GM04503 (cell line): ENCODE measurements at places on chromosomes 3 and 15.

DNA sequence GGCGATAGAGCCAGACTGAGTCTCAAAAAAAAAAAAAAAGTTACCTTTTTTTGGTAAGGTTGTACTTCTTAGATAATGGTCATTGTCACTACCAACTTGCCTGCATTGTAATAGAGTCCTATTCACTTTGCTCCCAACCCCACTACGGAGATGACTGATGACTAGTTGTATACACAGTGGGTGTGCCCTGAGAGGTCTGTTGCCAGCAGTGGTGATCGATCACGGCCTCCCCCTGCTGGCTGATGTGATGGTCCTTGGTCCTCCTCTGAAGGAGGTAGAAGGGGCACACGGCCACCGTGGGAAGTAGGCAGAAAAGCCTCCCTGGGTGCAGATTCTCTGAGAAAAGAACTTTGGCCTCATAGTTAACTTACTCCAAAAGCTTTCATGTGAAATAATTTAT, 10.7 kb downstream of the GCNT3 start:
- DNase-seq: no peak

DNA sequence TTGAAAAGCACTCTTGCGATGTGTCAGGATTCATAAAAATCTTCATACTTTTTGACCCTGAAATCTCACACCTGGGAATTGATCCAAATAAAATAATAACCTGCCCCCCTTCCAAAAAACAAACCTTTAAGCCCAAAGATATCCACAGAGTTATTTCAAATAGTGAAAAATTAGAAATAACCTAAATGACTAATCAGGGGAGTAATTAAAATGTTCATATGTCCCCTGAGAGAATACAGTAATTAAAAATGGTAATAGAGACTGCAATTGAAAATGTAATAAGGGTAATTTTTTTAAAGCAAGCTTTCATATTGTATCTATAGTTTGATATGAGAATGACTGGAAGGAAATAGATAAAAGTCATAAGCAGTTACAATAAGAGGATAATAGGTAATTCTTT, 68.0 kb downstream of the CALML4 start:
- DNase-seq: no peak

- no peak for DNase-seq
These were observed 245.2 kb upstream of the ARPP21 start for GRCh38 chr3:35393901-35394799.

- DNase-seq: no peak
These were observed 143.5 kb upstream of the TPM1 start for GRCh38 chr15:62899090-62899493.

GRCh38 chr3:64943866-64944265, 256.1 kb upstream of the ADAMTS9 start:
- no peak for DNase-seq

DNA sequence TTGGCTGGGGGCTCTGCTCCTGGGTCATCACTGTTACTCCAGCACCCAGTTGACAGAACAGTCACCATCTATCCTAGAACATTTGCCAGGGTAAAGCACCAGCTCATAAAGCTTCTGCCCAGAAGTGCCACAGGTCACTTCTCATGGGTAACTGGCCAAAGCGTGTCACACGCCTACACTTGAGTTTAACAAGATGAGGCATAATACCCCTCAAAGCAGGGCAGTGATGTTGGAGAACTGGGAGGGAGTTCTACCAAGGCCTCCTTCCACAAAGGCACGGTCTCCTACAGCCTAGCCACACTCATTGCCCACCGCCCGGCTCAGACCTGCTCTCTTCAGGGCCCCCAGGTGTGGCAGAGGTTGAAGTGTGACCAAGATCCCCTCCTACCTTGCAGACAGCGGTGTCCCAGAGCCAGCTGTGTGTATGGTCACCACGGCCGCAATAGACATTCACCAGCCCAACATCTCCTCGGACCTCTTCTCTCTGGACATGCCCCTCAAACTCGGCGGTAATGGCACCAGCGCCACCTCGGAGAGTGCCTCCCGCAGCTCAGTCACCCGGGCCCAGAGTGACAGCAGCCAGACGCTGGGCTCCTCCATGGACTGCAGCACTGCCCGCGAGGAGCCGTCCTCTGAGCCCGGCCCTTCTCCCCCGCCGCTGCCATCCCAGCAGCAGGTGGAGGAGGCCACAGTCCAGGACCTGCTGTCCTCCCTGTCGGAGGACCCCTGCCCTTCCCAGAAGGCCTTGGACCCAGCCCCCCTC, 107.7 kb downstream of the ETFA start:
- no peak for DNase-seq

DNA sequence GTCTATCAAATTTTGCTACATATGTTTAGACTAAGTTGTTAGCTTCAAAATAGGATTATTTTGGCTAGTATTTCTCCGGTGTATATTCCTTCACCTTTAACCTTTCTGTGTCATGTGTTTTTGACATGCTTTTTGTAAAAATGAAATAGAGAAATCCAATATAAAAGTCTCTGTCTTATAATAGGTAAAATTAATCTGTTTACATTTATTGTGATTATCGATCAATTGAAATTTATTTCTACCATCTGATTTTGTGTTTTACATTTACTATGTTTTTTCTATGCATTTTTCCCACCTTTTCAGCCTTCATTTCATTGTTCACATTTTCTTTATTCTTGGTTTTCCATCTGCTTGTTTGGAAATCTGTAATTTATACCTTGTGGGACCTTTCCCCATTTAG, 11.7 kb upstream of the LHFPL4 start:
- no peak for DNase-seq

DNA sequence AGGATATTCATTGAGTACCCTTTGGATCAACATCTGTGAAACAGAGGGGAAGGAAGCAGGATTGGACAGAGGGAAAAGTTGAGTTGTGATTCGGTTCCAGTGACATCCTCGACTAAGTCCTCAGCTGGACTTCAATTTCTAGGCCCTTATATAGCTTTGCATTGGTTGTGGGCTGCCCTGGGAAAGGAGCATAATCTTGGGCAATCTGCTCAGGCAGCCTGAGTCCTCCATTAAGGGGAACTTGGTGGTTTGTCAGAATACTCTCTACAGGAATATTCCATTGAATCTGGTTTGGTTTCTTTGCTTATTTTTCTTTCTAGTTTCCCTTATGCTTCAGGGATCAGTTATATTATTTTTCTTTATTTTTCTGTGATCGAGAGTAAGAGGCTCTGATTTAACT, 94.1 kb downstream of the TCF12 start:
- DNase-seq: no peak

GRCh38 chr15:100438570-100438969, 90.2 kb downstream of the CERS3 start:
- no peak for DNase-seq

- no peak for DNase-seq
These were observed 13.2 kb downstream of the XXYLT1 start for GRCh38 chr3:195257454-195258448.

- no peak for DNase-seq
These were observed 103.8 kb downstream of the WDR76 start for GRCh38 chr15:43930556-43930955.

DNA sequence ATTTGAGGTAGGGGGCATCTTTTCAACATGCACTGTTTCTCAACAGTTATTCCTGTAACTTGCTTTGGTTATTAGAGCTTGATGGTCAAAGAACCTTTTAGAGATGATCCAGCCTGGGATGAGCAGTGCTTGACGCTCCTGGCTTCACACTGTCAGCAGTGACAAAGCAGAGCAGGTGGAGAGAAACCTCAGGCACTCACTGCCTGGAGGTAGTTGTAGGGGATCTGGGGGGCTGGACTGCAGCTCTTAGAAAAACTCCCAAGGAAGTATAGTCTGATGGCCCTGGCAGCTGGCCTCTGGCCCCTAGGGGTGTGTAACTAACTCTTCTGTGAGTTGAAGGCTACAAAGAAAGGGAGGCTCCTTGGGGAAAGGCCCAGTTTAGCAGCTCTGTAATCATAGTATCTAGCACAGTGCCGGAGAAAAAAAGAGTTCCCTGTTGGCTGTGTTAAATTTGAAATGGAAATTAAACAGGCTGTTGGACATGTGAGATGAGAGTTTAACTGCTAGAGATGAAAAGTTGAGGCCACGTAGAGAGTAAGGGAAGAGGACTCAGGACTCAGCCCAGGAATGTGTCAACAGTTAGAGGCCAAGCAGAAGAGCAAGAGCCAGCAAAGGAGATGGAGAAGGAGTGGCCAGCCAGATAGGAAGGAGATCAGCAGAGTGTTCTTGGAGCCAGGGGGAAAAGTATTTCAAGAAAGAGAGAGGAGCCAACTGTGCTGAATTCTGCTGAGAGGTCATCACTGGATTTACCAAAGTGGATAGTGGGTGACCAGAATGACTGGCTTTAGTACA, 14.2 kb downstream of the OXNAD1 start:
- DNase-seq: no peak

GRCh38 chr3:122890077-122890719, 95.3 kb downstream of the SLC49A4 start:
- peak; percentile 31 for DNase-seq

DNA sequence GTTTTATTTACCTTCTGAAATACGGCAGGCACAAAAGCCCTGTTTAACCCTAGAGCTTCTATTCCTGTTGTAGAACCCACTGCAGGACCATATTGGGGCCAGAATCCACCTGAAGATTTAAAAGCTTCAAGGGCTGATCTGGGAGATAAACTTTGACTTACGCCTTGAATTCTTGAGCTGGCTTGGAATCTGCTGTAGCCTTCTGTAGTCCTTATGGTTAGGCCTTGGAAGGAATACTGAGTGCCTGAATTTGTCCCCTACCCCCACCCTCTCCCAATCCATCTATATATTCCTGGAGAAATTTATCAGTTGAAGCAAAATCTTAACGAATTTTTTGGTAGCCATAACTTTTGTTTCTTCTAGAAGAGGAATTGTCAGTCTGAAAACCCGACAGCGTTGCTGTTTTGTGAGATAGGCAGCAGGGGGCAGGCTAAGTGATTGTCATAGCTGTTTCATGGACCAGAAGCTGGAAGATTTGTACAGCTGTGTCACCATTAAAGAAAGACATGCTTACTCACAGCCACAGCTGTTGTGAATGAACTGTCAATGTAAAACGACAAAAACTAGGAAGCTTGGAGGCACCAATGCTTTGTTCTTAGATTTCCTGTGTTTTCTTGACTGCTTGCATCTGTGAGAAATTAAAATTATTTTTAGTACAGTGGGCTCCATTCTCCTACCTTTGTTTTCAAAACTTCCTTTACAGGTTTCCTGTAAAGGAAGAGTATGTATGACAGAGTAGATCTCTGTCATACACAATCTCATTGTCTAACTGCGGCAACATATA, 12.8 kb downstream of the LXN start:
- DNase-seq: peak; percentile 39

- no peak for DNase-seq
These were observed 14.7 kb upstream of the SYN2 start for GRCh38 chr3:11989383-11990038.

DNA sequence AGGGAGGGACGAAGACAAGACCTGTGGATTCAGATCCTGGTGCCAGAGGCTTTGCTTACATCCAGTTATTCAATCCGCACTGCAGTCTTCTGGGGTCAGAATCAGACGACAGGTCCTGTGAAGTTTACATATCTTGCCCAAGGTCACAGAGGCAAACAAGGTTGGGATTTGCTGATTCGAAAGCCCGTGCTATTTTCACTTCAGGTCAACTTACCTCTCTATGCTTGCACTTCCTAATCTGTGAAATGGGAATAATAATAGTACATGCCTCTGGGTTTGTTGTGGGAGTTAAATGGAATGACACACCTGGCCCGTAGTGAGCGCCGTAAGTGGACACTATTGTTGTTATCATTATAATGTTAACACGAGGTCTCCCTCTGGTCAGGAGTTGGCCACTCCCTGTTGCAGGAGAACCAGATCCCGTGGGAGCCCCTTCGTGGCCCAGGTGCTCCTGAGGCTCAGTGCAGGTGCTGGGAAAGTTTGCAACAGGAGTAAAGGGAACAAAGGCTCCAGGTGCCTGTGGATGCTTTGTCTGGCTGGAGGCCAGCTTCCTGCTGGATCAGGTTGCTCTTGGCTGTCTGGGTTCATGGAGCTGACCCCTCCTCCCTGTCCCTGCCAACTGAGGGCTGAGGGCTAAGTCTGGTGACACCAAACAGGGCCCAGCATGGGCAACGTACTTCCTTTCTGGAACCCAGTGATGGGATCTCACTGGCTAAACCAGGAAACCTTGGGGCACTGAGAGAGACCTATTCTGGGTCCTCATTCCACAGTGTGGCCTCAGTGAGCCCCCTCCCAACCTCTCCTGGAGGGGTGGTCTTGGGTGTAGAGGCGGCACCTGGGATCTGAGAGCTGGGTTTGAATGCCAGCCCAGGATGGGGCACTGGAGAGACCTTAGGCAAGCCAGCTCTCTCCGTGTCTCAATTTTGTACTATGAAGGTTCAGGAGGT, 40.1 kb upstream of the SEMA4B start:
- no peak for DNase-seq

- peak; percentile 49 for DNase-seq
These were observed 174.8 kb downstream of the POLR2M start for GRCh38 chr15:57881361-57881760.

DNA sequence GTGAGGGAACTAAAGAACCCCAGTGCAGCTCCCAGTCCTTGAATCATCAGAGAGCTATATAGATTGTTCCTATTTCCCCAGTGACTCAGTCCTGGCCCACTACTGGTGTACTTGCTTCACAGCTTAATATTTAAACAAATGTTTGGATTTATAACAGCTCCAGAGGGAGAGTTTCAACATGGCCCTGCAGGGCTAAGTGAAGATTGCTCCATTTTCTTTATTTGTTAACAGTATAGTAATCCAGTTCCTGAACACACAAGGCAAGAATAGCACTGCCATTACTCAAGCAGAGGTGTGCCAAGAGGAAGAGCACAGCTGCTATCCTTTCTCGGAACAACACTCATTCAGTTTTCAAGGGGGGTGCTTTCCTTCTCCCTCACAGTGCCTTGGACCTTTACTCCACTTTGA, 6.5 kb downstream of the SQOR start:
- DNase-seq: peak; percentile 91

DNA sequence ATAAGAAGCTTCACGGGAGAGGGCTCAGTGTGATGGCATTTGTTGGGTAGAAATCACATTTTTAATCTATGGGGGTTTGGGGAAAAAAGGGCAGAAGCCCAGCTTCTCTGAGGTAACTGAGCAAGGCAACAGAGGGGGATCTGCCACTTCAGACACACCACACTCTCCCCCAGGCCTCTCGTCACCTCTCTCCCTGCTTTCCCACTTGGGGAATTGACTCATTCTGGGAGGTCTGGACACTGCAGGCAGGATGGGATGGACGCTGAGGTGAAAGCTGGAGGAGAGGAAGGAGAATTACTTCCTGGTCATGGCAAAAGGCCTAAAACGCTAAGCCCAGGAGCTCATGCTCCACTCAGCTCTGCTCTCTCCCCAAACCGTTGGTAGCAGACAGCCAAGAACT, 33.2 kb downstream of the MYO5C start:
- no peak for DNase-seq

DNA sequence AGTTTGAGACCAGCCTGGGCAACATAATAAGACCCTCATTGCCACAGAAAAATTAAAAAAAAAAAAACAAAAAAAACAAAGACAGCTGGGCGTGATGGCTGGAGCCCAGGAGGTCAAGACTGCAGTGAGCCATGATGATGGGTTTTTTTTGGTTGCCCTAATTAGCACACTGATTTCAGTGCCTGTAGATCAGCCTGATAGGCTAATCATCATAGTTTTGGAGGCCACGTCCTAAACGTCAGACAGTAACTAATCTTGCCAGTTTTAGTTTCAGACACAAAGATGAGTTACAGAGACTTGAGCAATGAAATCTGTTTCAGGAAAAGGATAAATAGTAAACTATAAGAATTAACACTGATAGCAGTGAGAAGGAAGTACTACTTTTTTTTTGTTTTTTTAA, 55.4 kb downstream of the LRCH3 start:
- DNase-seq: no peak

GRCh38 chr3:173800154-173800553, 402.6 kb downstream of the NLGN1 start:
- no peak for DNase-seq
